ENCODE measurements at places on chromosomes 1 and 21.

GRCh38 chr1:206907304-206907991 is 10.2 kb downstream of the IL24 start:
- DNase-seq, result no peak

- DNase-seq, result no peak
Measured at GRCh38 chr1:163774401-163774945, 452.7 kb downstream of the NUF2 start.

GRCh38 chr1:35544976-35545375 is 12.2 kb downstream of the KIAA0319L start:
- peak; percentile 42 for DNase-seq

DNA sequence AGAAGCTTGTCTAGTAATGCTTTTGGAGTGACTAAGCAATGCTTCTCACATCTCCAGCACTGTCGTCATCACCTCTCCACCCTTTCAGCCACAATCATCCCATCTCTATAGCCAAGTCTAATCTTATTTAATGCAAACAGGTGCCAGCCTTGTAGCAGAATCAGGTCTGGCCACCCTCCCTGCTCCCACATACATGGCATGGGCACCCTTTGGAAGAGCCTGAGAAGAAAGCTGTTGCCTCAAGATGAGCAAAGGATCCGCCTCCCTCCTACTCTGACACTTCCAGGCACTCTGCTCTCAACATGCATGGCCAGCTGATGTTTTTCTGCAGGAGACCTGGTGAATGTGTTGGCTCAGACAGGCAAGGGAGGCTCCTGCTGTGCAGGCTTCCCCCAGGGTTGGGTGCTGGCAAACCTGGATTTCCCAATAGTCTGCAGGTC is 113.1 kb upstream of the GRIK3 start:
- DNase-seq, result no peak

GRCh38 chr21:45078877-45079281 is 4.5 kb downstream of the ADARB1 start:
- peak; percentile 73 for DNase-seq

GRCh38 chr1:161733526-161733925 is 12.2 kb downstream of the FCRLB start:
- no peak for DNase-seq

- no peak for DNase-seq
Measured at GRCh38 chr1:8216005-8216404, 101.9 kb upstream of the SLC45A1 start.

- no peak for DNase-seq
Measured at GRCh38 chr1:84171481-84171880, 27.4 kb downstream of the PRKACB start.

- DNase-seq, result no peak
Measured at GRCh38 chr1:183281039-183281438, 95.0 kb downstream of the LAMC2 start.

- DNase-seq, result no peak
Measured at GRCh38 chr1:1313500-1314236, 5.3 kb downstream of the PUSL1 start.

DNA sequence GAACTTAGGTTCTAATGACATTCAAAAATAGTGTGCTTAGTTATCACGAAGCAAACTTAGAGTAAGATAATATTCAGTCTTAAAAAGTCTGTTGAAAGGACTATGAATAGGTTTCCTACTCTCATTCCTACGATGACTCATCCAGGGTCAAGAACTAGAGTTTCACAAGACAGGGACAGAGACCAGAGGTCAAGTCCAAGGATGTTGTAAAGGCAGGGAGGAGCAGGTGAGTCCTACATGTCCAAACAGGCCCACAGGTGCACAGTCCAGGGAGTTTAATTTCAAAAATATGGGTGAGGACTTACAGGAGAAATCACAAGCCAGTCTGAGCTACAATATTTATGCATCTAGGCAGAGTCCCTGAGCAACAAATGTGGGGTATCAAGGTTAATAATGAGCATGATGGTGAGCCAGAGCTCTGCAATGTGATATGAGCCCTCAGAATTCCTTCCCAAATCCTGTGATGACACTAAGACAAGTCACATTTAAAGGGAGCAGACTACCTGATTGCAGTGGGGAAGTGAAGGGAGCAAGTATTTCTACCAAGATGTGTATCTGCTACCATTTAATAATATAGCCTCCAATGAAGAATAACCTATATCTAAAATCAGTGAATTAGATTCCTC is 100.0 kb upstream of the NRIP1 start:
- DNase-seq, result no peak

GRCh38 chr1:214420833-214421232 is 130.6 kb downstream of the PTPN14 start:
- no peak for DNase-seq

DNA sequence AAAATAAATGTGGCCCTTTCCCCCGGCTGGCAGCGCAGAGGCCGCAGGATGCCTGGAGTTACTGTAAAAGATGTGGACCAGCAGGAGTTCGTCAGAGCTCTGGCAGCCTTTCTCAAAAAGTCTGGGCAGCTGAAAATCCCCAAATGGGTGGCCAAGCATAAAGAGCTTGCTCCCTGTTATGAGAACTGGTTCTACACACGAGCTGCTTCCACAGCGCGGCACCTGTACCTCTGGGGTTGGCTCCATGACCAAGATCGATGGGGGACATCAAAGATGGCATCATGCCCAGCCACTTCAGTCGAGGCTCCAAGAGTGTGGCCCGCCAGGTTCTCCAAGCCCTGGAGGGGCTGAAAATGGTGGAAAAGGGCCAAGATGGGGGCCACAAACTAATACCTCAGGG is 95.9 kb downstream of the LRIG2 start:
- no peak for DNase-seq
